ENCODE measurements at places on chromosomes 2 and 18.
A peak's percentile ranks its signal among the peaks of the same experiment; 100 is the strongest.

DNA sequence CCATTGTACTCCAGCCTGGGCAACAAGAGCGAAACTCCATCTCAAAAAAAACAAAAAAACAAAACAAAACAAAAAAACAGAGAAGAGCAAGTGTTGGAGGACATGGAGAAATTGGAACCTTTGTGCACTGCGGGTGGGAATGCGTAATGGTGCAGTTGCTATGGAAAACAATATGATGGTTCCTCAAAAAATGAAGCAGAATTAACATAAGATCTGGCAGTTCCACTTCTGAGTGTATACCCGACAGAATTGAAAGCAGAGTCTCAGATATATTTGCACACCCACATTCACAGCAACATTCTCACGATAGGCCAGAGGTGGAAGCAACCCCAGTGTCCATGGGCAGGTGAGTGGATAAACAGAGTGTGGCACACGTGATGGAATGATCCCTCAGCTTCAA, 11.0 kb upstream of the RALB start:
- DNase-seq = no peak

DNA sequence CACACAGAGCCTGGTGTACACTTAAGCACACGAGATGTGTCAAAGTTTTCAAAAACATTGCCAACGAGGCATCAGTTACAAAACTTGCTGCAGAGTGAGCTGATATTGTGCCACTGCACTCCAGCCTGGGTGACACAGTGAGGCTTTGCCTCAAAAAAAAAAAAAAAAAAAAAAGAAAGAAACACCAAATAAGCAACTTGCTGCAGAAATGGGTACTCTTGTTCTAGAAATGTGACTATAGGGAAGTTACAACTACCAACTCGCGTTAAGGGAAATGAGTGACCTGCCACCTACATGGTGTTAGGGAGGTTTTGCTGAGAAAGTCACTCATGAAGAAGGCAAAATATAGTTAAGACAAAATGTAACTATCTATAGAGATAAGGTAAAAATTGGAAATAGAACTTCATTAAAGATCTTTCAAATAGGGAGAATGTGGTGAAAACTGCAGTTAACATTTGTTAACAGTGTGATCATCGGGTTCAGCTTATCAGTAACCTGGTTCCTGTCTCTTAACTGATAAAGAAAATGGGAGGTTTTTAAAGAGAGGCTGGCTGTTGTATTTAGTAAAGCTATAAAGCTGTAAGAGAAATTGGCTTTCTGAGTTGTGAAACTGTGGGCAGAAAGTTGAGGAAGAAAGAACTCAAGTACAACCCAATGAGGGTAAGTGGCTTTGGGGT, at the start of gene IL1RL1:
IL1RL1 (plus strand) TSS at position 600 of the 677 bp plus-strand sequence. CDS start 26,702 bp downstream, outside the sequence.
- DNase-seq = no peak

- no peak for DNase-seq
Measured at GRCh38 chr18:64712035-64712434, 563.1 kb upstream of the LINC00305 start.

DNA sequence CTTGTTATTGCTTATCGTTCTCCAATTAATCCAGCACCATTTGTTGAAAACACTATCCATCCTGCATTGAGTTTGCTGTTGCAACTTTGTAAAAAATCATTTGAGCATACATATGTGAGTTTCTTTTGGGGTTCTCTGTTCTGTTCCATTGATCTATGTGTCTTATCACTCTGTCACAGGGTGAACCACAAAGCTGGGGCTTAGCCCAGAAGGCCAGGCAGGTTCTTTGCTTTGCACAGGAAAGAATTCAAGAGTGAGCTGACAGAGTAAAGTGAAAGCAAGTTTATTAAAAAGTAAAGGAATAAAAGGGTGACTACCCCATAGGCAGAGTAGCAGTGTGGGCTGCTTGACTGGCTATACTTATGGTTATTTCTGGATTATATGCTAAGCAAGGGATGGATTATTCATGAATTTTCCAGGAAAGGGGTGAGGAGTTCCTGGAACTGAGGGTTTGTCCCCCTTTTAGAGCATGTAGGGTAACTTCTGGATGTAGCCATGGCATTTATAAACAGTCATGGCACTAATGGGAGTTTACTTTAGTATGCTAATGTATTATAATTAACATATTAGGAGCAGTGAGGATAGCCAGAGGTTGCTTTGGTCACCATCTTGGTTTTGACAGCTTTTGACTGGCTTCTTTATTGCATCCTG, 46.8 kb downstream of the RNF138 start:
- no peak for DNase-seq

DNA sequence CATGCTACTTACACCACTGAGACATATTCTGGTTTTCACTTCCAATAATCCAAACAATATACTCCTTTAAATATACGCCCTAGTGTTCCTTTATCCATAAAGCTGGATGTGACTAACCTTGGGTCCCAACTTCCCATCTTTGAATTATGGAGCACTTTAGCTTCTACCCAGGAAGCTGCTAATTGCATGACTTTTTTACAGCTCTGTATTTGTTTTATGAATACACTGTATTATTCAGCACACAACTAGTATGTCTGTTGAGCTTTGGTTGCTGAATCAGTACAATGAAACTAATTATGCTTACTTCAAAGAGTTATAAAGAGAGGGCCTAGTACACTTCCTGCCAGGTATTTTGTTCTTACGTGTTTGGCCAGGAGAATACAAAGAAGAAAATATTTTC, 118.5 kb downstream of the BAZ2B start:
- no peak for DNase-seq

- DNase-seq = no peak
Measured at GRCh38 chr18:4586731-4587130, 131.6 kb upstream of the DLGAP1 start.

DNA sequence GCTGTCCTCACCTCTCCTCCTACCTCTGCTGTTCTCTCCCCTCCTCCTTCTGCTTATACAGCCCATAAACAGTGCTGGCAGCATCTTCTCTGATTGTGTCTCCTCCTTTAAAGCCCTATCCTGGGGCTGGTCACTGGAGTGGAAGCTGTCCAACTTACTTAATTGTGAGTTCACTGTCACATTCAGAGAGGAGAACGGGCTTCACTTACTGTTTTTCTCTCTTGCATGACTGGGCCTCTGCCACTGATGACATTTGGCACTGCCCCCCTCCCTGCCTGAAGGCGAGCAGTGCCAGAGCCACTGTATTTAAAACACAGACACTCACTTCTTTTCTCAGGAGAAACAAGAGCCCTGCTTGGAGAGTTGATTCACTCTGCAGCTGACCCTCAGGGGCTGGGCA, 12.3 kb downstream of the GAD1 start:
- no peak for DNase-seq

DNA sequence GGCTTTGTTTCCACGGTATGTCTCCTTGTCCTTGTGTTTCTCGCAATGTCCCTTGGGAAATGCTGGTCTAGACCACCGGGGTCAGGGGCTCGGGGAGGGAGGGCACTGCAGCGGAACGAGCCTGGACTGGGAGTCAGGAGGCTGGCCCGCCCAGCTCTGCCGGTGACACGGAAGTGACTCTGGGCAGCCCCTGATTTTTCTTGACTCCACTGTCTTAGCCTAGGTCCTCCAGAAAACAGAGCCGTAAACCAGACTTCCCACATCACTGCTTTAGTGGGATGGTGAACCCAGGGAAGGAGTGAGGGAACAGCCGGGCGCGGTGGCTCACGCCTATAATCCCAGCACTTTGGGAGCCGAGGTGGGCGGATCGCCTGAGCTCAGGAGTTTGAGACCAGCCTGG, 144.2 kb downstream of the ASB1 start:
- no peak for DNase-seq

DNA sequence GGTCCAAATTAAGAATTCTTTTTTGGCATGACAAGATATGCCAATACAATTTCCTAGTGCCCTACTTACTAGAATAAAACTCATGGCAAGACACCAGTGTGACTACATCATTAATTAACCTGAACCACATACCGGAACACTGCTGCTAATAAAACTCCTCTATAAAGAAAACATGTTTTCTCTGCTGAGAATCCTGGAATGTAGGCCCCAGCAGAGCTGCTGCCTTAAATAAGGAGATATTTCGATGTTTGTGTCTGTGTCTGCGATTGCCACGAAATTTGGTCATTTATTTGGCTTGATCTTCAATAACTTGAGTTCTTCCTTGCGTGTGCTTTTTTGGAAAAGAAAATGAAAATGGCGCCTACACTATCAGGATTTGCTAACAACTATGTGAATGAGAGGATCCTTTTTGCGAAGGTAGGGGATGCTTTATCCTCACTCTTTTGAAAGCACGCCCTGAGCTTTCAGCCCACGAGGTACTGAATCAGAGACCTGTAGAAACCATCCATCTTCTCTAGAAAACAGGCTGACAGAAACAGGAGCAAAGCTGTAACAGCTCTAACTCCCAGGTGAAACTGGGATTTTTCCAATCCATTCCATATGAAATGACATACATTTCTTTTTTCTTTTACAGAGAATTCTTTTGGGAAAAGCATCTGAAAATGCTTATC, 27.0 kb downstream of the KLF7 start:
- DNase-seq = no peak

DNA sequence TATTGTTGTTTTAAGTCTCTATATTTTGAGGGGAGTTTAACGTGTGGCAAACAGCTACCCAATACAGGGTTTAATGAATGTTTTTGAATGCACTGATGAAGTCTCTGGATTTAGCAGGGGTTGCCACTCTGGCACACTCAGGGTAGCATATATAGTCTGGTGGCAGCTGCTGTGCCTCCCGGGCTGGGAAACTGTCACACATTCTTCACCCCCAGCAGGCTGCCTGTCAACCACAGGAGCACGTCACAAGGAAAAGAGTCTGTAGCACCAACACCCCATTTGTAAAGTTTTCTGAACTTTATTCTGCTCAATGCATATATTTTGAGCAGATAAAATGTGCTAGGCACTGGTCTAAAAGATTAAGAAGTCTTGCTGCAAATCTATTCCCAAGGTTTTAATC, 39.3 kb downstream of the NGEF start:
- no peak for DNase-seq

GRCh38 chr2:26462511-26463243, 15.2 kb downstream of the OTOF start:
- DNase-seq = no peak

DNA sequence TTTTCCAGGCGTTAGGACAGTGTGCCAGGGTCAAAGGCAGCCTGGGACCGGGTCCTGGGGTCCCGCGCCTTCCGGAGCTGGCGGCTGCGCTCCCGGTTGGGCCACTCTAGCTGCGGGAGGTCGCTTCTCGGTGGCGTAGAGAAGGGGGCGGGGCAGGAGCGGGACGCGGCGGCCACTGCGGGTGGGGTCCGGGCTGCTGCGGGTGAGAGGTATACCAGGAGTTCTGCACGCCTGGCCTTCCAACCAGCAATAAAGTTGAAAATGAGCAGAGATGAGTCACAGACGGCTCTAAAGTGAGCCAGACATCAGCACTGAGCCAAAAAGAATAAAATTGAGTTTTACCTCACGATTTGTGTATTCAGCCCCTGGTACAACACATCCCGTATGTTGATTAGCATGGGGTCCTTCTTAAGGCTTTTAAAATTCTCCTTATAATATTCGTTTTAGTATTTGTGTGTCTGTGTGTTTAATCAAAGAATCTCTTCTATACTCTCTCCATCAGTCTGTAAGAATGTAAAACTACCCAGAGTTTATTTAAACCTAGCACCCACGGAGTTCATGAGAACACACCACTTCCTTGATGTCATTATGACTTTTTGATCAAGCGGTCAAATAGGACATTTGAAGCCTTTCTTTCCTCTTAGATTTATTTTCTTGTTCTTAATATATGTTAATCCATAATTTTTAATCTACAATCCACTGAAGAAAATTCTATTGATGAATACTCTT, at the start of gene C1GALT1C1L:
C1GALT1C1L (minus strand) TSS at position 108 of the 729 bp plus-strand sequence; CDS start at position 1, 107 bp downstream.
- DNase-seq = peak; percentile 30

DNA sequence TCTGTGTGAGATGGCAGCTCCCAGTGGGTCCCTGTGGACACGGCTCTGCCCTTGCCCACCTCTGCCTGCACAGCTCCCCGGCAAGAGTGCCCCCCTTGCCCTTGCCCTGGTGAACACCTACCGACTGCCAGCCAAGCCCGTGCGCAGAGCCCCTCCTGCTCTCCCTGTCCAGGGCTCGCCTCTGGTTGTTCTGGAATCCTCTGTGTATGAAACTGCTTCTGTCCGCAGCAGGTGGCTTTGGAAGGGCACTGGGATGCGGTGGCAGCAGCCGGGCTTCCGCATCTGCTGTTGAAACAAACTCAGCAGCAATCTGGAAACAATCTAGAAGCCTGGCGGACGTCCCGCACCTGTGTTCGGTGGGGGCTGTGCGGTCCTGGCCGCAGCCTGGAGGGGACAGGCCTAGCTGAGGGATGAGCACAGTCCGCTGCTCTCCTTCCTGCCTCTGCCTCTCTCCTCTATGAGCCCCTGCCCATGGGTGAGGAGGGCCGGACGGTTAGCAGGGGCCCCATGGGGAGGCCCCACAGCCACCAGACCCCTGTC, 34.0 kb upstream of the KLF11 start:
- no peak for DNase-seq

- no peak for DNase-seq
Measured at GRCh38 chr18:48940854-48941611, 9.7 kb downstream of the SMAD7 start.

GRCh38 chr2:207676827-207677354, 34.5 kb upstream of the CCNYL1 start:
- no peak for DNase-seq

GRCh38 chr2:80113399-80113798, 191.2 kb downstream of the LRRTM1 start:
- DNase-seq = no peak

GRCh38 chr18:42892181-42892580, 223.3 kb downstream of the RIT2 start:
- no peak for DNase-seq

DNA sequence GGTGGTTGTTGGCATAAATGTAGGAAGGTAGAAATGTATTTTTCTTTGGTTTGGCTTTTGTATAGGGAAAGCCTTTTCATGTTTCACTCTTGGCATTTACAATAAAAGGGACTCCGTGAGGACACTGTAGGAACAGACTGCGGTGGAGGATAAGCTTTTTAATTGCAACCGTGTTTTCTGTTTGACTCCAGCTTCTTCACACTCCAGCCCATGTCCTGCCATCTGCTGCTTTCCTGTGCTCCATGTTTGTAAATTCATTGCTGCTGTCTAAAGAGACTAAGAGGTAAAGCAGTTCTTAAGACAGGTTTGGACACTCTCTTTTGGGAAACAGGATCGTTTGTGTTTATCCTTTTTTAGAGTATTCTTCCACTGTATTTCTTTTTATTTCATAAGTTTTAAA, 33.3 kb downstream of the WDR75 start:
- no peak for DNase-seq

GRCh38 chr2:108377401-108377800, 353 bp upstream of the SULT1C4 start:
- no peak for DNase-seq

DNA sequence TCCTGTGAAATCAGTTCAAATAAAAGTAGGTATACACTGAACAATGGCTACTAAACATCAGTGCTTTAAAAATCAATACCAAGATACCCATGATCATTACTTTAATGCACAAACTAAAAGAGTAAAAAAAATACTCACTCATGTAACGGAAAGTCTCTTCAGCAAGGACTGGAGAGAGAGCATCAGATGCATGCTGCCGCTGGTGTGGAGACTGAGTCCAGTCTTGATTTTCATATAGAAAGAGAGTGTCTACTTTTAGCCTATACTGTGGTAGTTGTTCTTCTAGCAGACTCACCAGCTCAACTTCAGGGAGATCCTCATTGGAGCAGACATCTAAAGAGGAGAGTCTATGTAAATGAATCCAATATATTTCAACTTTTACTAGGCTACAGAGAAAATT, 44.0 kb downstream of the TRAK2 start:
- no peak for DNase-seq
